ENCODE measurements at places on chromosomes 12 and 14. TPM values are rescaled to one million over a fixed set of nuclear protein-coding genes. Genes with fewer than 3 reads are reported as not detected.

TAS2R30 gene
- total RNA-seq: not detected

TEX52 gene
- not detected for total RNA-seq

ARID4A gene
- 4.9 TPM for total RNA-seq

OTUB2 gene
- 3.8 TPM for total RNA-seq

SYNDIG1L gene
- not detected for total RNA-seq

ACOT6 gene
- not detected for total RNA-seq

MGP gene
- not detected for total RNA-seq

LRIG3 gene
- total RNA-seq: 5.4 TPM

ITPR2 gene
- 2.1 TPM for total RNA-seq

NIN gene
- total RNA-seq: 14.8 TPM

ADGRD1 gene
- 0.56 TPM for total RNA-seq

GPR135 gene
- total RNA-seq: 1.2 TPM

SERPINA4 gene
- not detected for total RNA-seq

ITGB7 gene
- 0.33 TPM for total RNA-seq

SEL1L gene
- total RNA-seq: 21.0 TPM

OTOGL gene
- not detected for total RNA-seq
